HS-5 (cell line): ENCODE measurements at places on chromosomes 6 and 20.

- DNase-seq, result no peak
Measured at GRCh38 chr6:97097068-97098047, 172.8 kb downstream of the KLHL32 start.

DNA sequence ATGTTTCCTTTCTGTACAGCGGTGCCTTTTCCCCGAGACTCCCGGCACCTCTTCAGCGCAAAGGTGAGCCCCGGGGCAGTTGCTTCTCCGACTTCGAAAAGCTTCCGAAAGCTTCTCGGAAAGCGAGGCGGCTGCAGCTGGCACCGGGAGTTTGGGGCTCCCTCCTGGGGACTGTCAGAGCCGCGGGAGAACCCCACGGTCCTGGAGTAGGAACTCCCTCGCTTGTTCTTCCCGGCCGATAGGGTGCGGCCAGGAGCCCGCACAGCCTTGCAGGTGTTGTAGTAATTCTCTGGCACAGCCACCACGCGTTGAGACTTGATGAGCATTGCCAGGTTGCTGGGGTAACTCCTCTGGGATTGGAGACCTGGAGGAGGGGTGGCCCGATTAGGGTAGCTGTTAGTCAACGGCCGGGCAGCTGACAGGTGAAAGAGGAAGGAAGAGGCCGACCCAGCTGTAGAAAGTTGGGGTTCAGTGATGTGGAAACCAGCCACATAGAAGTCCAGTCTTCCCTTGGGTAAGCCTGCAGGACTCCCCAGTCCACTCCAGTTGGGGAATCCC lies 721 bp downstream of the KDM1B start:
- DNase-seq, result no peak

DNA sequence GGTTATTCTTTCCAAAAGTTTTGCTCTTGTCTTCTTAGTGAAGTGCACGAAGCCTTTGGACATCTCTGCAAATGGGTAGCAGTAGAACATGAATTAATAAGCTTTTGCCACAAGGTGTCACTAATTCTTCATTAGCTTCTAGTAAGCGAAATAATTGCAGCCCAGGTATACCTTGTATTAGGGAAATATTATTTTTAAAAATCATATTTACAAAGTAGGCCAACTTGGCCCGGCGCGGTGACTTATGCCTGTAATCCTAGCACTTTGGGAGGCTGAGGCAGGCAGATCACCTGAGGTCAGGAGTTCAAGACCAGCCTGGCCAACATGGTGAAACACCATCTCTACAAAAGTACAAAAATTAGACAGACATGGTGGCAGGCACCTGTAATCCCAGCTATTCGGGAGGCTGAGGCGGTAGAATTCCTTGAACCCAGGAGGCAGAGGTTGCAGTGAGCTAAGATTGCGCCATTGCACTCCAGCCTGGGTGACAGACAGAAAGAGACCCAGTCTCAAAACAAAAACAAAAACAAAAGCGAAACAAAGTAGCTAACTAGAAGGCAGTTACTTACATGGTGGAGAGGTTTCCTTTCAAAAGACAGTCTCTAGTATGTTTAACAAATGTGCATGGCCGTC lies 8.8 kb upstream of the RSPH3 start:
- no peak for DNase-seq

DNA sequence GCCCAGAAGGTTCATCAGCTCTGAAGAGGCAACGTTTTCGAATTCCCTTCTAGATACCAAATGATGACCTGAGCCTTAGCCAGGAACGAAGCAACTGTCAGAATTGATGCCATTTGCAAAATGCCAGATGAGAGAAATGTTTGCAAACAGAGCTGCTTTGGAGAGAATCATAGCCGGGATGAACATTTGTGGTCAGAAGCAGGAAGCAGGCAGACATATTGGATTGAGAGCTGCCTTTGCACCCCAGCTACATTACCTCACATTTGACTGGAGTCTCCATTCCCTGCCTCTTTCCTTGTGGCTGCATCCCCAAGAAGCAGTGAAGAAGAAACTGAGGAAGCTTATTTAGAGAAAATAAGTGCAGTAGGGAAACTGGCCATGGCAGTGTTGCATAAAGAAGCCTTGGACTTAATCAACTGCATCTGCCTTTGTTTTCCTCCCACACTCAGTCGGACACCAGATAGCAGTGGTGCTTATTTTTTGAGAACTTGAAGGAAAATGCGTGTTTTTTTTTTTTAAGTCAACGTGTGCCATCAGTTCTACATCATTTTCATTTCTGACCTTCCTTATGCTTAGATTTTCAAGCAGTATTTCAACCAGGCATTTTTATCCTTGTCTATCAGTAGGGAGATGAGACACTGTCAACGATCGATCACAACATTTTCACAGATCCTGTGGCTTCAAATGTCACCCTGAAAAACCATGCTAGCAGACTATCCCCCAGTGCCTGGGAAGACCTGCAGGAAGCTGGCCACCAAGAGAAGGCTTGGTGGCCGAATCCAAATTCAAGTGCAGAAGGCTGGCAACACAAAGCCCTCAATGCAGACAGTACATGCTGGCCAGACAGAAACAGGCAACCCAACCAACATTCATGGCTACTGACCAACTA lies 541.2 kb upstream of the JARID2 start:
- DNase-seq, result no peak

DNA sequence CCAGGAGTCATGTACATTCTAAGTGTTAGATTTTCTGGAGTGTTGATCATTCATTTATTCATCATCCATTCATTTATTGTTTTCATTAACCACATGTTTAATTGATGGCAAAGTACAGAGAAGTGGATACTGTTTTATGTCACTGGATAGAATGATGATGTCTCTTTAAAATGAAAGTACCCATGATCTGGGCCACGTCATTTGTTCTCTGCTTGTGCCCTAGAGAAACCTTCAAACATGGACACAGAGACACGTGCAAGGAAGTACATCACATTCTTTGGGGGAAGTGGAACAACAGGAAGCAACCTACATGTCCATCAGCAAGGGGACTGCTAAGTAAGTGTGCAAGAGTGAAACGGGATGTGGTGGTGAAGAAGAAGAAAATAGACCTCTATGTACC lies 75.8 kb upstream of the TSHZ2 start:
- DNase-seq, result no peak

DNA sequence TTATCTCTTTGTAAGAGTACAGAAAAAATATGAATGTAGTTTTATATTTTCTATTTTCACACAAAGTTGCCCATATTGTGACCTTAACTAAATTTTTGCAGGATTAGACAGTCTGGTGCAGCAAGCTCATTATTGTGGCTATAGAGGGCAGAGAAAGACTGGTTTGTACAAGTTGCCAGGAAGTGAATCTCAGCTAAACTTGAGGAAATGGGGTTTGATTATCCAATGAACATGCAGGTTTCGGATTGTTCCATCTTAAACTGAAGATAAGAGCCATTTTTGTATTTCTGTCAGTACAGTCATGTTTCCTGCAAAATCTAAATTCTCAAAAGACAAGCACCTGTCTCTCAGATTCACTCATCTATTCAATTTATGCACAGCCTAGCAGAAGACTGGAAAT lies 390.9 kb downstream of the MMUT start:
- no peak for DNase-seq

DNA sequence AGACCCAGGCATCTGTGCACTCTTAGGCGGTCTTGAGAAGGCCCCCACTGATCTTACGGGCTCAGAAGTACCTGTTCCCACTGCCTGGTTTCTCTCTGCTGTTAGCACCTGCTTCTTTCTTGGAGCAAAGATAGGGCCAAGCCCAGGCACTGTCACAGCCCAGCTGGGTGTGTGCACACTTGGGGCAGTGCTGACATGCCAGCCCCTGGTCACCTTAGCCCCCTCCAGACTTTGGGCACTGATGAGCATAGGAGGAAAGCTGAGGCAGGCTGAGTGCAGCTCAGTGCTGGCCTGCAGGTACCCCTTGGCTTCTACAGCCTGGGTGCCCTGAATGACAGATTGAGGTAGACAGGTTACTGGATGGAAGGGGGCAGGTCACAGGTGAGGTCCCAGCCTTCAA lies 105.7 kb upstream of the AHI1 start:
- DNase-seq, result no peak

GRCh38 chr6:79646006-79646405 lies 14.9 kb downstream of the SH3BGRL2 start:
- no peak for DNase-seq

GRCh38 chr6:18446771-18447170 lies 59.6 kb downstream of the RNF144B start:
- no peak for DNase-seq

DNA sequence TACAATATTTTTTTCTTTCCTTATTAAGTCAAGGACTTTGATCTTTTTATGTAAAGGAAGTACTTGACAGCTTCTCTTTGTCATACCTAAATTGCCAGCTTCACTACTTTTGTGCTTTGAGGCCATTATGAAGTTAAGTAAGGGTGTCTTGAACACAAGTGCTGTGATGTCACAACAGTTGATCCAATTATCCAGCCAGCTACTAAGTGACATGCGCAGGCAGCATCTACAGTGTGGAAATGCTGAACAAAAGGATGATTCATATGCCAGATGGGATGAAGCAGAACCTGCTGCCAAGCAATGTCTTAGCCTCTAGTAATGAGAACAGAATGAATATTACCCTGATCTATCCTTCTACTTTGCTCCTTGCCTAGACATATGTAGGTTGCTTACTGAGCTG lies 68.3 kb upstream of the TMEM244 start:
- peak; percentile 54 for DNase-seq

GRCh38 chr6:34161857-34162515 lies 16.1 kb upstream of the GRM4 start:
- DNase-seq, result no peak

- peak; percentile 49 for DNase-seq
Measured at GRCh38 chr6:52995913-52996645, 995 bp upstream of the GSTA4 start.

DNA sequence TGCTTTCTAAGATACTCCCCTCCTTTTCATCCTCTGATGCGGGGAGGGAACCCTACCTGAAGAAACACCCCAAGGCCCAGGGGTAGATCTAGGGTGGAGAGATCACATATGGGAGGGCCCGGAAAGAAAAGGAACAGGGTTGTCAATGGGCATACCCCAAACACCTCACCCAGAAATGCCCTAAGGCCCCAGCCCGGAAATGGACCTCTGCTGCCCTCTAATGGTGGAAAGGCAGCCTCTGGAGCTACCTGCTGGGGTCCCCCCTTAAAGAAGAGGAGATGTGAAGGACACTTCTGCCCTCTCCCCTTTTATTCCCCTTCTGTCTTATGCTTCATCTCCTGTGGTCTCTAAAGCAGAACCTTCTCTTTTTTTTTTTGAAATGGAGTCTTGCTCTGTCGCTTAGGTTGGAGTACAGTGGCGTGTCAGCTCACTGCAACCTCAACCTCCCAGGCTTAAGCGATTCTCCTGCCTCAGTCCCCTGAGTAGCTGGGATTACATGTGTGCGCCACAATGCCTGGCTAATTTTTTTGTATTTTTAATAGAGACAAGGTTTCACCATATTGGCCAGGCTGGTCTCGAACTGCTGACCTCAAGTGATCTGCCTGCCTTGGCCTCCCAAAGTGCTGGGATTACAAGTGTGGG lies 458 bp upstream of the ARMC12 start:
- no peak for DNase-seq

DNA sequence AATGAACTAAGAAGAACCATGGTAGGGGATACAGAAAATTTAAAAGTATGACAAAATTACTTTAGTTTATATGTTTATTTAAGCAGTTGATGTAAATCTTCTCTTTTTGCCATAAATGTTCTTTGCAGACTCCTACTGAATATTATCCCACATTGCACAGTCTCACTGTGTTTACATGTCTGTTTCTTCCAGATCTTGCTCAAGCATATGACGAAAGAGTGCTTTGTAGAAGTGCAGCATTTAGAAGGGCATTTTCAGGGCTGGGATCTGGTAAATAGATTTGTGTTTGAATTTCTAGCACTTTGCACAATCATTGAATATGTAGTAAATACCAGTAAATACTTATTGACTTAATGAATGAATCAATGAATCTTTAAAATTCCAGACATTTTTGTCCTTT lies 152.0 kb upstream of the EPHA7 start:
- DNase-seq, result no peak

DNA sequence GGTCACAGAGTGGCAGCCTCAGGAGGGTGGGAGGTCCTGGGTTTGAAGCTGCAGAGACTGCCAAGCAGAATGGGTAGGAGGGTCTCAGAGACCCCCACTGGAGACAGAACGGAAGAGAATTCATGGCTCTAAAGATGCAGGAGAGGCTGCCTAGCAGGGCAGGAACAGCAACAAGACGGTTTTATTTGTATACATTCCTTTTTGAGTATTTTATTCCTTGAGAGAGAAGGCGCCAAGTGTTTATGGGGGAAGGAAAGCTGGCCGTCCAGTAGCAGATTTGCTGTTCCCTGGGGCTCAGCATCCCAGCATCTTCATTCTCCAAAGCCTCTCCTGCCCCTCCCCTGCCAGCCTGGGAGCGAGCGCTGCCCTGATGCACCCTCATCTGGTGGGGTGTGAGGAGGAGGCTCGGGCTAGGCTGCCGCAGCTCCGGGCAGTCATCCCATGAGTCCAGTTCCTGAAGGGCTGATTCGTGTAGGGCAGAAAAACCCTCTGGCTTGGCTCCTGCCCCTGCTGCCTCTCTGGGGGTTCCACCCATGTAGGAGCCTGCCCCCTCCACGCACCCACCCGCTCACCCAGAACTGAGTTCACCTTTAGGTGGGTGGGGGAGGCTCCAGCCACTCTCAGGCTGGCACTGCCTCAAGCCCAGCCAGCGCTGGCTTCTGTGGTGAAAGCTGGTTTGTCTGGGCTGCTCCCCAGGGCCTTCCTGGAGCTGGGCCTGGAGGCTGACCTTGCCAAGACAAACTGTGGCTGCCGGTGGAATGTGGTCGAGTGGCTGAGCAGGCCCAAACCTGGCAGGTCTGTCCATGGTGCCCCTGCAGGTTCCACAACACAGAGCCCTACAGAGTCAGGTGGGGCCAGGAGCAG lies 32.4 kb downstream of the CPXM1 start:
- DNase-seq, result no peak

DNA sequence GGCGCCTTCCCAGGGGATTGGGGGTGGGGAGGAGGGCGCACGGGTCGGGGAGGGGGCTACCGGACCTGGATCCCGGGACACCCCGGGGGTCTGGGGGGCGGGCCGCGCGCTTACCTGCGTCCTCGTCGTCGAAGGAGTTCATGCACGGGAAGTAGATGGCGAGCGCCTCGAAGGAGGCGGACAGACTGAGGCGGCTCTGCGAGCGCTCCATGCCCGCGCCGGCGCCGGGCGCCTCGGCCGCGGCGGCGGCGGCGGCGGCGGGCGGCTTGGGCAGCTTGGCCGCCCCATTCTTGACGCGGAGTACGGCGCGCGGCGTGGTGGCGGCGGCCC lies 320 bp downstream of the RIMS4 start:
- no peak for DNase-seq
